ENCODE measurements at places on chromosomes 11 and 22.

- no peak for DNase-seq
These were observed at the start of gene IL18 for GRCh38 chr11:112163875-112164685. TSS of gene IL18 (minus strand) at chr11:112164094. CDS start at chr11:112155053, 9,041 bp downstream.

DNA sequence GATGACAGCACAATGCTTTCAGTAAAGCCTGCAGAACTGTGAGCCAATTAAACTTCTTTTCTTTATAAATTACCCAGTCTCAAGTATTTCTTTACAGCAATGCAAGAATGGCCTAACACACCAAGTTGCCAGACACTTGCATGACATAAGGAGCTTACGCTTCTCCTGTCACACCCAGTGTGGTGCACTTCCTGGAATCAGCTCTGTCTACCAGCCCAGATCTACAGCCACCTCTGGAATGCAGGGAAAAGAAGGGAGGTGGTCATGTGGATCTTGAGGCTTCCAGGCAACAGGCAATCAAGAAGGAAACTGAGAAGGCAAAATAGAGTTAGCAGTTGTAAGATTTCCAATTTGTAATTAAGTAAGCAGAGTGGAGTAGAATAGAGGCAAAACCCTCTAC, 37.4 kb upstream of the SESN3 start:
- no peak for DNase-seq

GRCh38 chr11:69195824-69196782, 40.4 kb downstream of the SMIM38 start:
- no peak for DNase-seq

DNA sequence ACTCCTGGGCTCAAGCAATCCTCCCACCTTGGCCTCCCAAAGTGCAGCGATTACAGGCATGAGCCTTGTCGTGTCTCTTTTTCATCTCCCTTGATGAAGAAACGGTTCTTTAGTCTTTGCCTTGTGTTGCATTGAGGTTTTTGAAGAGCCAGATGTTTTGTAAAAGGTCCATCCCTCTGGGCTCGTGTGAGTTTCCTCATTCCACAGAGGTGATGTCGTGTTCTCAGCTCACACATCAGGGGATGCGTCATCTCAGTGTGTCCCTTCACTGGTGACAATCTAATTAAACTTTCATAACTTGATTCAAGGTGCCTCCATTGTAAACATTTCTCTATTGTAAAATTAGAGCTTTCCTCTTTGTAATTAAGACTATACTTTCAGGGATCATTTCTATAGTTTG, 29.7 kb upstream of the TEF start:
- DNase-seq: no peak

- no peak for DNase-seq
These were observed 35.1 kb upstream of the ARFGAP3 start for GRCh38 chr22:42892156-42892555.

- no peak for DNase-seq
These were observed 199.7 kb downstream of the C11orf91 start for GRCh38 chr11:33500861-33501479.

DNA sequence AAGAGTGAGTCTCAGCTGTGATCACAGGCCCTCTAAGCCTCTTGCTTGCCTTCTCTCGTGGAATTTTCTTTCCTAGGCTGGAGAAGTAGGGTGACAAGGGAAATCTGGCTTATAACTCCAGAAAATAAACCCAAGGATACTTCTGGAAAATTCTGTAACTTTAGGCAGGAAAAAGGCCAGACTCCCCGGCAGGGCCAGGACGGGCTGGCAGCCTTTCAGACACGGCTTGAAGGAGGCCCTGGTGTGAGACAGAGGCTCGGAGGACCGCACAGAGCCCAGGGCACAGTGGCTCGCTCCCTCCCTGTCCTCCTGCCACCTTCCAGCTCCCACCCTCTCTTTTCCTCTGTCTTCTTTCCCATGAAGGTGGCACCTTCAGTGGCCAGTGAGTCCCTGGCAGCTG, 19.1 kb downstream of the RPUSD4 start:
- no peak for DNase-seq

GRCh38 chr11:111406091-111406490, 27.0 kb upstream of the POU2AF1 start:
- no peak for DNase-seq

GRCh38 chr22:42459287-42460063, 27.3 kb upstream of the NFAM1 start:
- DNase-seq: no peak

DNA sequence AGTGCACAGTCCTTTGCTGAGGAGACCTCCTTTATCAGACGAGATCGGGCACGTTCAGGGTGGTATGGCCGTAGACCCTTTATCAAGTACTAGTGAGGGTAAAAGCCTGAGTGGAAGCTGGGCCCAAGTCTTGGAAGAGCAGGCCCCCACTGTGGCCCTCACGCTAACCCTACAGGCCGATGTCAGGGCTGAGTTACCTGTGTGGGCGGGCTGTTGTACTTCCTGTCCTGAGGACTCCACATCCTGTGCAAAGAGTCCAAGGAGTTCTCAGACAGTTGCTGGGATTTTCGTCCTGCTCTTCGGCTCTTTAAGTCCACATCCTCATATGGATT, 34.9 kb downstream of the RPL27A start:
- no peak for DNase-seq

Data from activated naive CD4-positive, alpha-beta T cell (primary cell).